ENCODE measurements at places on chromosomes 5 and 9.

GRCh38 chr9:86667307-86667706, 280.0 kb downstream of the GAS1 start:
- no peak for DNase-seq

GRCh38 chr9:14221119-14221518, 92.8 kb downstream of the NFIB start:
- no peak for DNase-seq

DNA sequence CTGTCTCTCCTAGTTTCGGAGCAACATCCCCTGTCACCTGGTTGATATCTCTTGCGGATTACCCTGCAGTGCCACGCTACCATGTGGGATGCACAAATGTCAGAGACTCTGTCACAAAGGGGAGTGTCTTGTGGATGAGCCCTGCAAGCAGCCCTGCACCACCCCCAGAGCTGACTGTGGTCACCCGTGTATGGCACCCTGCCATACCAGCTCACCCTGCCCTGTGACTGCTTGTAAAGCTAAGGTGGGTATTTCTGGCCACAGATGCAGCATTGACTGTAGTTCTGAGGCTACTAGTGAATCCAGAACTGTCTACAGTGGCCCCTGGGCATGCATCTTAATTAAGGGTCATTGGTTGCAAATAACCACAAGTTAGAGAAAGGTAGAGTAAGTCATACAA, 50.8 kb downstream of the AQP7 start:
- no peak for DNase-seq

GRCh38 chr5:50658246-50658645, 8.2 kb upstream of the PARP8 start:
- no peak for DNase-seq

GRCh38 chr5:66952153-66952552, 244.4 kb downstream of the CD180 start:
- DNase-seq, result no peak

DNA sequence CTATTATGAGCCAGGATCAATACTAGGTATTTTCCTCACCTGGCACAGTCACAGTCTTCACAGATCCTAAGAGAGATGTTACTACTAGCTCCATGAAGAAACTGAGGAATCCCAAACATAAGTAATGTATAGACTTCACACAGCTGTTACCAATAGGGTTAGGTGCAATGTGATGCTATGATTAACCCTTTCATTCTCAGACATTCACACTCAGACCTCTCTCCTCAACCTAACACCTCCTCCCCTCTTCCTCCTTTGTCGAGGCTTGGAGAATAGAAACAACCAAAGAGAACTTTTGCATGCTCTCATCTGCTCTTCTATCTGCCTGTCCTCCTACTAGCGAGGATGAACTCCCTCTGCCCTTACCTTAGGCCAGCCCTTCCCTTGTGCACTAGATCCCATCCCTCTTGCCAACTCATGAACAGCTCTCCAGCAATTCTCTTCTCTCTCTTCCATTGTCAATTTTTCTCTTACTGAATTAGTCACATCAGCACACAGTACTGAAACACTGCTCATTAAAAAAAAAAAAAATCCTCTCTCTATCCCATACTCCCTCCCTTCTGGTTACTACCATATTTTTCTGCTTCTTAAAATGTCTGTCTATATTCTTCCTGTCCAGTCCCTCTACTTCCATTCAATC, 47.7 kb downstream of the MAPKAP1 start:
- DNase-seq, result no peak

- DNase-seq, result no peak
Observed at GRCh38 chr5:99176186-99176585, 247.4 kb upstream of the CHD1 start.

DNA sequence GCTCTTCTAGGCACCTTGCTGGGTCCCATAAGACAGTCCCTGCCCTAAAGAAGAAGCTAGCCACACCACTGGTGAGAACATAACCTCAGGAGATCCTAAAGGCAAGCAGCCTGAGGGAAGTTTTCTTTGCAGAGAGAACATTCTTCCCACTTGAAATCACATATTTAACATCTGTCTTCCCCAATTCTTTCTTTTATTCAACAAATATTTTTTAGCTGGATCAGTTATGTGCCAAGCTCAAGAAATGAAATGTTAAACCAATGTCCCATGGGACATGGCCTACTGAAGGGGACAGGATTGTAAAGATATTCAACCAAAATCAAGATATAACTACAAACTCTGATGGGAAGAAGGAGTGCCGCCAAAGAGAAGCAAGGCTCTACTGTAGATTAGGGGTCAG, 36.5 kb downstream of the FOXI1 start:
- no peak for DNase-seq

DNA sequence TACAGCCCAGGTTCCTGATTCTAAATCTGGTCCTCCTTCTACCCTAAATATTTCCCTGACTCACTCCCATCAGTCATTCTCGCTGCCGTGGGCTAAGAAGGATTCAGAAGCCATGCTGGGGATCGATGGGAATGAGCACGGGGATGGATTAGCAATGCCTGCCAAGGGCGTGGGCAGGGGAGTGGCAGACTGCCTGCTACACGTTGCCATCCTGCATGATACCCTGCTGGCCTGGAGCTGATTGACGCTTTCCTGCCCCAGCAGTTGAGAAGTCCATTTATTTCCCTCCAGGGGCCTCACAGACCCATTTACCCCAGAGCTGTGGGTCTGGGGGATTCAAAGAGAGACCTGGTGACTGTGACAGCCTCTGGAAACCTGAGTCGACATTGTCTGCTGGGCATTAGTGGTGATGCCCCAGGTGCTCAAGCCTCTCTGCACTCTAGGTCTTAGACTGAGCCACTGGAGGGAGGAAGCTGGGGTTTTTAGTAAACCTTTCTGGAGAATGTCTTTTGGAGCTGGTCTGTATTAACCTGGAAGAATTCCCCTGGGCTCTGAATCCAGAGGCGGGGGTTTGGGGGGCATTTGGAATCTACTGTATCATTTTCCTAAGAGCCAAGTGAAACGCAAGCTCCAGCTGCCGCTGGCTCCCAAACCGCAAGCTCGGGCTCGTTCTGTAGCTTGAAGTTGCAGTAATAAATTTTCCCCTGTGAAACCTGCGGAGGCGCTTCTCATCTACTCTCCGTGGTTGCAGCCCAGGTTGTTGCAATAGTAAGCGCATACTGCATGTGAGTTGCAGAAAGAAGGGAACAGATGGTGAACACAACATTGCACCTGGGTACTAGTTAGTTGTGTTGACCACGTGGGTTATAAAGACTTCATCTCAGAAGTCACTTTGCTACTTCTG, 76.3 kb upstream of the RAPGEF1 start:
- no peak for DNase-seq

DNA sequence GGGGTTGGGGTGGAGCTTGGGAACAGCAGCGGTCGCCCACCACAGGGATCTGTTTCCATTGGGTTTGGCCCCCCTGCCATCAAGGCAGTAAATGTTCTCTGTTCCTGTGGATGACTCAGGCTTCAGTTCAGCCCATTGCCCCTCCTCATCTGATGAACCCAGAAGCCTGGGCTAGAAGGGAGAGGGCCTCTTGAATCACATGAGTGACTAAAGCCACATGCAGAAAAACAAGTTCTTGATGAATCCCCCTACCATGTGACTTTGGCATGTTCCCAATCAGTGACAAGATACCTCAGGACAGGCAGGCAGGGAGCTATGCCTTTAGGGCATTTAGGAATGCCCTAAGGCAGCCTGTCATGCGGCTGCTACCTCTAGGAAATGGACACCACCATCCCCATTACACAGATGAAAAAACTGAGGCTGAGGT, 2.5 kb downstream of the SH3PXD2B start:
- DNase-seq, result no peak
